Stimulated activated CD4-positive, alpha-beta T cell treated with anti-CD3 and anti-CD28 coated beads, Interleukin-15, amount 100 ng/mL, for 24 hours (primary cell): ENCODE measurements at places on chromosomes 11 and 22.
A peak's percentile ranks its signal among the peaks of the same experiment; 100 is the strongest.

DNA sequence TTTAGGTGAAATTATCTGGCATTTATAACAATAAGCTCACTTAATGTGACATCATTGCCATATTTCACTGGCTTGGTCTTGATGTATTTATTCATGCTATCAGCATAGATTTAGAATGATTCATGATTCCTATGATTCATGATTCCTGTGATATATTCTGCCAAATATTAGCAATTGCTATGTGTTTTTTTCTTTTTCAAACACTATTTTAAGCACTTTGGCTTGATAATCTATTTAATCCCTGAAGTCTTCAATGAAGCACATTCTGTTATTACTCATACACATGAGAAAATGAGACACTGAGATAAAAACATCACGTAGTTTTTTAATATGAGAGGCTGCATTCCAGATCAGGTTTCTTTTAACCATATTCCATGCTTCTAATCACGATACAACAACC, 78.5 kb downstream of the LUZP2 start:
- no peak for DNase-seq

DNA sequence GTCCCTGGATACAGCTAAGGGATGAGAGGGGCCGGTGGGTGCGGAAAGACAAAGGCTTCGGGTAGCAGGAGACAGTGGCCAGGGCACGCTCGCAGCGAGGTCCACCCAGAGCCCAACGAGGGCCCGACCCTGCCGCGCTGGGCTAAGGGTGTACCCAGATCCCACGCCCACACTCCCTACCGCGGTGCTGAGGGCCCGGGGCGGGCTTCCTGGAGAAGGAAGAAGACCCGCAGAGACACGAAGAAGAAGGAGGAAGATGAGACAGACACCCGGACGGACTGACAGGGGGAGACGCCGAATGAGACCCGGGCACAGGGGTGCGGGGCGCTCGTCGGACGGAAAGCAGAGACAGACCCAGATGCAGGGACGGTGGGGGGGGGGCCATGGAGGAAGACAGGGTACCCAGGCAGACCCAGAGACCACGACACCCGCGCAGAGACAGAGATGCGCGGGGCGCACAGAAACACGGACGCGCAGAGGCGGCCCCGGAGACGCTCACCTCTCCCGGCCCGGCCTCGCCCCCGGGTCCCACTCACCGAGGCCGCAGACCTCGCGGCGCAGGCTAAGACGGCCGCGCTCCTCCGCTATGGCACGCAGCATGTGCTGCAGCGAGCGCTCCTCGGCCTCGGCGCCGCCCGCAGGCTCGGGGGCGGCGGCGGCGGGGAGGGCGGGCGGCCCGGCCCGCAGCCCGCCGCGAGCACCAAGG, 437 bp downstream of the KIAA0930 start:
- DNase-seq = peak; percentile 53

DNA sequence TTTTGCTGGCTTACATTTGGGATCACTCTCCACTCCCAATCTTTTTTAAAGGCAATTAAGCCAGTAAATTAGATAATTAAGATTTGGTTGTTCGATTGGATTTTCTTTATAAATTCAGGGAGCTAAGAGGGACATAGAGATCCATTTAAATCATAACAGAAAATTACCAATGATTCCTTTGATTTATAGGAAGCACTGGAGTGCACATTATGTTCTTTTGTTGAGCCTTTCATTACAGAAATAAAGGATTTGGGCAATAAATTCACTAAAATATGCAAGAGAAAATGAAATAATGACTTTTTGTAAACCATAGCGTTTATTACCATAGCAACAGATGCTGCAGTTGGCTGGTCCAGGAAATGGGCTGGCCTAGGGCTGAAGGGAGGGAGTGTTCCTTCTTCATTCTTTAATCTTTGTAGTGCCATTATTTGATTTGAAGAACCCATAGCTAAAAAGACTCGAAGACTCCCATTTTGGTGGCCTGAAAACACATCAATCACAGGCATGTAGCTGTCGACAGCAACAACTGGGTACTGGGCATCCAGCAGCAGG, 73.0 kb downstream of the C2CD3 start:
- DNase-seq = no peak

DNA sequence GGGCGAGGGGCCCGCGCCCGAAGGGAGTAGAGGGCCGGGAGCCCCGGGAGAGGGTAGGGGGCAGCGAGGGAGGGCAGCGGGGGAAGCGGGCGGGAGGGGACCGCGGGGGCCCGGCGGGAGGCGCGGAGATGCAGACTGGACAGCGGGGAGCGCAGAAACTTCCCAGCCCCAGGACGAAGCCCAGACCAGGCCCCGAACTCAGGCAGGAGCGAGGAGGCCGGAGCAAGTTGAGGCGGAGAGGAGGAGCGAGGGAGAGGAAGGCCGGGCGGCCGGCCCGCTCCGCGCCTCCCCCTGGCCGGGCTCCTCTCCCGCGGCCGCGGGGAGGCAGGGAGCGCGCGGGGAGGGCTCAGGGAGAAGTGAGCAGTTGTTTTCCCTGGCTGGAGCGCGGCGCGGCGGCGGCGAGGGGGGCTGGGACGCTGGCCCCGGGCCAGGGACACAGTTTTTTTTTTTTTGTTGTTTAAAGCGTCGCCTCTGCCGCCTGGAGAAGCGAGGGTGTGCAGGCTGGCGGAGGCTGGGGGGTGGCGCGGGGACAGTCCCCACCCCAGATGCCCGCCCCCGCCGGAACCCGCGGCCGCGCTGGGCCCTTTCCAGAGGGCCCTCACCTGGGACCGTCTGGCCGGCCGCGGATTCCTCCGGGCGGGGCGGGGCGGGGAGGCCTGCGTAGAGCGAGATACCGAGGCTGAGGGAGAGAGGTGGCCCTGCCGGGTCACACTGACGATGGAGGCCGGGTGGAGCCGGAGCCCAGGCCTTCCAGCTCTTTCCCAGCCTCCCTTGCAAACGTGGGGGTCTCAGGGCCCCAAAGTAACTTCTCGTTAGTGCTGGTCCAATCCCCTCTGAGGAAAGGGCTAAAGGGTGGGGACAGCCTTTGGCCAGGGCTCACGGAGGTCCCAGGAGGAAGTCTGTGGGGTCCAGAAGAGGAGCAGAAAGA, at the start of gene LTBP3:
Gene LTBP3 (minus strand): TSS at position 358 of the 928 bp plus-strand sequence. CDS start 400 bp downstream, outside the sequence.
- DNase-seq = peak; percentile 64

DNA sequence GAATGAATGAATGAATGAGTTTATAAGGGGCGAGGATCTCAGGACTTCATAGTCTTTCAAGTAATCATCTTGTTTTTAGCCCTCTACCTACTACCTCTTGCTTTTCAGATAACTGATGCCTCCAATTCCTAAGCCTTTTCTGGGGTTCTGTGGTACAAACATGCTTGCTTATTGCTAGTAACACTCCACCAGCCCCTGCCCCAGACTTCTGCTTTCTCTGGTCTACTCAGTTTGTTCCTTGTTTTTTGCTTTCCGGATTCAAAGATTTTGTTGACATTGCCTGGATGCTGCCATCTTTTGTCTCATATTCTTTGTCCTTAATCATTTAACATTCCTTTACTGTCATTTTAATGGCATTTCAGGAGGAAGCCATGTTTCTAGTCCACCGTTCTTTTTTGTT, 8.9 kb upstream of the TMEM9B start:
- no peak for DNase-seq

DNA sequence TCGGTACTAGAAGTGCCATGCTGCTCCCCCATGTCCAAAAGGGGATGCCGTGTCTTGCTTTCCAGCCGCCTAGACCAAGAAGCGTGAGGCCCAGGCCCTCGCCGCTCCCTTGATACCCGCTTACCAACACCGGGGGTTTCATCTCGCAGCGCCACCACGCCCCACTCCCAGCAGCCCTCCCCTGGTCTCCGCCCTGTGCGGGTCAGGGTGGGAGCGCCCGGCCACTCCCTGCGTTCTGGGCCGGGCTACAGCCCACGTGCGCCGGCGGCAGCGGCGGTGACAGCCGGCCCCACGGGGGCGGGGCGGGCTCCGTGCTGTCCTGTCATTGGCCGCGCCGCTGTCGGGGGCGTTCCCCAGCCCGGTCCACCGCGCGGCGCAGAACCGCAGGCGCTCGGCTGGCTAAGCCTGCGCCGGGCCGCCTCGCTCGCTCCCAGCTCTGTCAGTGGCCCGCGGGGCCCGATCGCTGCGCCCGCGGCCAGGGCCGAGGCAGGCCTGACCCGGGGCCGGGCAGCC, at the start of gene MICAL2:
Gene MICAL2 (plus strand): TSS at position 390 of the 513 bp plus-strand sequence. CDS start 51,566 bp downstream, outside the sequence.
- DNase-seq = peak; percentile 93

DNA sequence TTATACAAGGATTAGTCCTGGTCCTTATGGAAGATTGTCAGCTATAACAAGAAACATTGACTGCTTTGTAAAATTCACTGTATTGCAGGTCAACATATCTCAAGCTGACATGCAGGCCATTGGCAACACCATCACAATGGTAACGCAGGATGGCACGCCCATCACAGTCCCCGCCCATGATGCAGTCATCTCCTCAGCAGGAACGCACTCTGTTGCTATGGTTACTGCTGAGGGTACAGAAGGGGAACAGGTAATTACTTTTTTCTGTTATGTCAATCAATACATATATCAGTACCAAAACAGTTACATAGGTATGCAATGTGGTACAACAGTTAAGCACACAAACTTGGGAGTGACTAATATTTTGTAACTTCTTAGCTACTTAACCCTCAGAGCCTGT, 55.3 kb downstream of the ZNF143 start:
- no peak for DNase-seq

DNA sequence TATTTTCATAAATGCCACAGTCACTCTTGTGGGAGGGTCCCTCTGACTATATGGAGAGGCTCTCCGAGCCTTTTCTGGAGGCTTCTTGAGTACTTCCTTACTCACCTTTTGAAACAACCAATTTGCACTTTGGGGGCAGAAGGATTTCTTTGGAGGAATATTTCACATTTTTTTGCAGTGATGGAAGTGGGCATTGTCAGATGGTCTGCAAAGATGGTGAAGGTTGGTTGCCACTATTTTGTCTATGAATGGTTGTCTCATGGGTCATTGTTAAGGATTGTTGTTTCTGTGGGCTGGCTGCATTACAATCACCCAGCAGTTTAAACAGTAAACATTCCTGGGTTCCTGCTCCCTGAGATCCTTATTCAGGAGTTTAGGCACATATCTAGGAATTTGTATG, 388.2 kb downstream of the TMEM135 start:
- no peak for DNase-seq

DNA sequence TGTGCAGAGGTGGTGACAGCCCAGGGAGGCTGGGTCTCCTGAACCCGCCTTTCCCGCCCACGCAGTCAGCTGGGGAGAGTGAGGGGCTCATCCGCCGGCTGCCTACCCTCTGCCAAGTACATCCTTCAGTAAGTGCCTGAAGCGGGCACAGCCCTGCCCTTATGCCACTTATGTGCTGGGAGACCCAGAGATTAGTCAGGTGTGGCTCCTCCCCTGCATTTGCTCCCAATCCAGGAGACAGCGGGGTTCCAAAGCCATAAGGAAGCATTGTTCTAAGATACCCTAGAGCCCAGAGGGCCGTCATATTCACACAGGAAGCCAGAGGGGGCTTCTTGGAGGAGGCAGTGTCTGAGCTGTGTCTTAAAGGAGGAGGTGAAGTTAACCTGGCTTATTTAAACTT, 5.8 kb upstream of the PPP6R3 start:
- no peak for DNase-seq
